Activated CD4-positive, alpha-beta T cell treated with anti-CD3 and anti-CD28 coated beads for 24 hours (primary cell): ENCODE measurements at places on chromosomes 2 and 18.

DNA sequence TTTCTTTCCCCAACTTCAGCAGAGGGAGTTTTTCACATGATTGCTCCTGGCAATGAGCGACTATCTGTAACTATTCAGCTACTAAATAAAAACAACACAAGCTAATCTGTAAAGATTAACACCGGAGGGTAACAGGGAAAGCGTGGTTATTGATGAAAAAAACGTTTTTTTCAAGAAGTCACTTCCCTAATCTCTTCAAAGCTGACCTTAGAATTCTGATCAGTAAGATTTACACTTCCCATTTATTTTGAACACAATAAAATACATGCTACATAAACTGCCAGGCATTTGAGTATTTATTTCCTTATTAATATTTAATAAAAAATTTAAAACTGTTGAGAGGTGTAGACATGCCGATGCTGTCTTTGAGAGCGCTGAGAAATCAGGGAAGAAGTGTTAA is 207.4 kb upstream of the HDAC4 start:
- DNase-seq = no peak

- no peak for DNase-seq
Measured at GRCh38 chr18:64099244-64099643, 49.6 kb downstream of the LINC00305 start.

GRCh38 chr18:50582500-50582899 is 22.6 kb downstream of the MAPK4 start:
- DNase-seq = no peak

- no peak for DNase-seq
Measured at GRCh38 chr2:112183327-112184025, 45.3 kb downstream of the FBLN7 start.

DNA sequence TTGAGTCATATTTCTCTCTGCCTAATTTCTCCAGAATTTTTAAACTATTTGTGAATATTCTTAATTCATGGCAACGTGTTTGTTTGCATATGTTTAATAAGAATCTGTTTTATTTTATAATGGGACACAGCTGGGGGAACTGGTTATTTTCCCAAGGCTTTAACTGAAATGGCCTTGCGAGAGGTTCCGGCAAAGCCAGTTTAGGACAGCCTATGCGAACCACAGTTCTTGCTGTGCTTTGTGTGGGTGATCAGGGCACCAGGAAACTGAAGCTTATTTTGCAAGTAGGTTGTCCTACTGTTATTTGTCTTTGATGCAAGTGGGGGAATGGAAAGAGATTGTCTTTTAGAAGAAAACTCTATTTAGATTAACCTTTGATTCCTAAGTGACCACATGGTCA is 6.5 kb downstream of the ANKMY1 start:
- no peak for DNase-seq

DNA sequence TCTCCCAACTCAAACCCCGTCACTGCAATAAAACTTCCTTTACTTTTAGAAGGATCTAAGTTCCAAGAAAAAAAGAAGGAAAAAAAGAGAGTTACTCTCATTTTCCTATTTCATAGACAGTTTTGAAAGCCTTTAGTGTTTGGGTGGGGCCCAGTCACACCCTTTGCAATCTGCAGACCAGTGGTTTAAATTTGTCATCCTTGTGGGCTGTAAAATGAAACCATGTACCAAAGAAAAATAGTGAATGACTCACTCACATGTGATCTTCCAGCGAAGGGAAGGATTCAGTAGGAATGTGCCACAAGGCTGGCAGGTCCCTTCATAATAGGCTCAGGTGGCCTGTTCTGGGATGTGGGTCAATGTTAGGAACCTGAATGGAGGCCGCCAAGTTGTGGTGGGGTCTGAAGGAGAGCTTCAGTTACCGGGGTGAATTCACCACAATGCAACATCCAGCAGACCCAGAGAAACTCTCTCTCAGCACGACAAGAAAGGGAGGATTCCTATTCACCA is 28.3 kb downstream of the ANXA4 start:
- no peak for DNase-seq

GRCh38 chr2:173658946-173659371 is 304.3 kb downstream of the CDCA7 start:
- no peak for DNase-seq

- DNase-seq = no peak
Measured at GRCh38 chr2:100720445-100720844, 99.5 kb upstream of the NPAS2 start.

DNA sequence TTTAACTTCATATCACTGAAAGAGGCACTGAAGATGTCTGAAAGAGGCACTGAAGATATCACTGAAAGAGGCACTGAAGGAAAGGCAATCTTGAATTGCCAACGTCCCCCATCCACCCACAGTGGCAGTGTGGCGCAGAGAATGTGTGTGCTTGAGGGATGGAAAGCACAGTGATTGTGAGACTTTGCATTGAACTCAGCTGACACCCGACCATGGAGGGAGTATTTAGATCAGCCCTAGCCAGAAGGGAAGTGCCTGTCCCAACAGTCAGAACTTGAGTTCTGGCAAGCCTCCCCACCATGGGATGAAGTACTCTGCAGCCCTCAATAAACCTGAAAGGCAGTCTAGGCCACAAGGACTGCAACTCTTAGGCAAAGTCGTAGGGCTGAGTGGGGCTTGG is 33.8 kb downstream of the MAP4K3 start:
- DNase-seq = no peak

DNA sequence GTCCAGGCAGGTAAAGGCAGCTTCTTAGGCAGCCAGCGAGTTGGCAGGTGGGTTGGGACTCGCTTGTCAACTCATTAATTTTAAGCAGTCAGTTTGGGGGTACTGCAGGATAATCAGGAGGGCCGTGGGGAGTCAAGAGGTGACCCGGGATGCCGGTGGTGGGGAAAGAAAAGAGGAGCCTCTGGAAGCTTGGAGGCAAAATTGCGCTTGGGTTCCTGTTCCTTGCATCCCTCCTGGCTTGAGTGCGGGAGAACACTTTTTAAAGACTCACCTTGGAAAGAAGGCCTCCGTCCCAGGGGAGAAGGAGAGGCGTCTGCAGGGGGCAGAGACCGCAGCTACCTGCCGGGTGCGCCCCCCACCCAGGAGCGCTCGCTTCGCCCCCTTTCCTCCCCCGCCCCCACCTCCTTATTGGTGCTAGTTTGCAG is at the start of gene KCNJ3:
Gene KCNJ3 (plus strand): TSS at position 400 of the 425 bp plus-strand sequence. CDS start 81 bp downstream, outside the sequence.
- no peak for DNase-seq

DNA sequence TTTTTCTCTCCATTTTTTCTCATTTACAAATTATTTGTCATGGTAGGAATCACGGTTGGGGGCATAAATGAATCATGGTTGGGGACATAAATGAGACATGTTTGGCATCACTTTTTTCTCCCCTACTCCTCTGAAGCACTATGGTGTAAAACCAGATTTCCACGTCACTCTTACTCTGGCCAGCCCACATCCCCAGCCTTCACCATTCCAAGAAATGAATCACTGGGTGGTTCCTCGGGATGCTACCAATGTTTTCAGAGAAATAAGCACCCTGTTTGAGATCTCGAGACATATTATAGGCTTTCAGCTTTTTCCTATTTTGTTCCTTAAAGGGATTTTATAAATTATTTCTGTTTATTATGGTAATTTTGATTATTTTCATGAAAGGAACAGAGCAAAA is 155.0 kb upstream of the SLC8A1 start:
- DNase-seq = no peak

GRCh38 chr18:59996370-59996966 is 96.7 kb downstream of the PMAIP1 start:
- DNase-seq = no peak

DNA sequence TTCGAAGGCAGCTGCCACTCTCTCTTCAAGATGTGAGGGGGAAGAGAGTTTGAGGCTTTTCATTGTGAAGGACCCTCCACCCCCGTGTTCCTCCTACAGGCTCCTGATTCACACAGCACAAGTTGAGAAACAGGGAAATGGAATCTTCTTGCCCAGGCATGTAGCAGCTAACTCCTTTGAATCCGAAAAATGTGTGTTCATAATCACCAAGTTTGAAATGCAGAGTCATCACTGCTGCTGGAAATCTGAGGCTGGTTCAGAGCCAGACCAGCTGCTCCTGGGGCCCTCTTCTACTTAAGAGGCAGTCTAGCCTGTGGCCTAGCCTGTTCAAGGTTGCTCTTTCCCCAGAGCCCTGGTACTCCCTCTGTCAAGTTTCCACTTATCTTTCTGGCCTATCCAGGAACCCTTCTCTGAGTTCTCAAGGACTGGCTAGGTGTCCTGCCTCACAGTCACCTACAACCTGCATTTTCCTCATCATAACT is 166.4 kb downstream of the TMEM247 start:
- no peak for DNase-seq

GRCh38 chr18:60892441-60892840 is 440.8 kb upstream of the CDH20 start:
- DNase-seq = no peak

DNA sequence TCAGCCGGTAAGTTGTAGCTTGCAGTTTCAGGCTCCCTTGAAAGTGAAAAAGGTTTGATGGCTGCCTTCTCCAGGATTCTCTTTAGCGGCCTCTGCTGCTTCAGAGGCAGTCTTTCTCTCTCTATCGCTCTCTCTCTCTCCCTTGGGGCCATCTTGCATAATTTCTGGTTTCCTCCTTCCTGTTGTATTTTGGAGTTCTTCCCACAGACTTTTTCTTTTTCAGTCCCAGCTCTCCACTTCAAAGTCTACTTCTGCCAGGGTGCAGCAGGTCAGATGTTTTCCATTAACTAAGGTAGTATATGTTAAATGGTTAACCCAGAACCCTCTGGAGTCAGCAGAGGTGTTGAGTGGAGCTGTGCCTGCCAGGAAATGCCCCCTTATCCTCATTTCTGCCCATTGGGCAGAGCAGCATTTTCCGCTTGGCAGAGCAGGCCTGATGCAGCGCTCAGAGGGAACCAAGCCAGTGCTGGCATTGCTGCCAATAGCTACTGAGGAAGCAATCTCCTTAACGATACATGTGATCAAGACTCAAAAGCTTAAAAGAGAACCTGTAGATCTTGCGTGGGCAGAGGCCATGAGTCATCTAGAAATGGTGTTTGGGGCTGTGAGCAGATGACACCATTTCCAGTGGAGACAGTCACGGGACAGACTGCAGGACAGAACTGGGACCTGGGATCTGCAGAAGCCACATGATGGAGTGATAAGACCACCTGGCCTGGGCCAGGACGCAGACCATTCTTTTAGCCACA is 20.8 kb downstream of the DBI start:
- DNase-seq = peak; percentile 10

- DNase-seq = no peak
Measured at GRCh38 chr2:64698177-64698643, 44.5 kb upstream of the SERTAD2 start.

GRCh38 chr18:74229005-74229404 is 62.8 kb downstream of the CYB5A start:
- no peak for DNase-seq

DNA sequence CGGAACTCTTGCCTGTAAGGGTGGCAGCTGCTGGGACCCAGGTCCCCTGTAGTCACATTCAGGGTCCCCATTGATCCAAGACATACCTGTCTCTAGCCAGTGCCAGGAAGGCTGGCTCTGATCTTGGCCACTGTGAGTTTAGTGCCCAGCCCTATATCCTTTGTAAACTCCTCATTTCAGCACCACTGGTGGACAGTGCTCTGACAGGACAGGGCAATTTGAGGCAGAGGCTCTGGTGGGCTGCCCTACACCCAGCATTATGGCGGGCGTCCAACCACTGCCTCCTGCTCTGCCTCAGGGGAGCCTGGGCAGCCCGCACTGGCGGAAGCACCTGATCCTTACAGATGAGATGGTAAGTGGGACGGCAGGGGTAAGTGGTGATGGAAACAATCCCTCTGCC is 55.2 kb upstream of the MGAT4A start:
- no peak for DNase-seq

GRCh38 chr2:59425247-59425646 is 1128.2 kb downstream of the BCL11A start:
- no peak for DNase-seq

DNA sequence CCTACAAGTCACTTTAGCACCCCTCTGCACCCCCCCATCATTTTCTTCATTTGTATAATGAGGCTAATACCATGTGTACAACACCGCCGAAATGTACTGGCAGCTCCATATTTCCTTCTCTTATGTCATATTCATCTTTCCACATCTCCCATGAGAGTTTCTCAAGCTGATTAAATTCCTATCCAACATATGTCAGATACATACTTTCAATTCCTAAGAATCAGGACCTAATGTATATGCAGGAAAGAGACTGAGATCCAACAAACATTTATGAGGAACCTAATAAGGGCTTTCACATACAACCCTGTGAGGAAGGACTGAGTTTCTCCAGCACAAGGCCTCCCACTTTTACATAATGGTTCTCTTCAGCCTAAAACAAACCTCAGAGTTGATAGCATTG is 41.9 kb downstream of the PRKD3 start:
- no peak for DNase-seq

DNA sequence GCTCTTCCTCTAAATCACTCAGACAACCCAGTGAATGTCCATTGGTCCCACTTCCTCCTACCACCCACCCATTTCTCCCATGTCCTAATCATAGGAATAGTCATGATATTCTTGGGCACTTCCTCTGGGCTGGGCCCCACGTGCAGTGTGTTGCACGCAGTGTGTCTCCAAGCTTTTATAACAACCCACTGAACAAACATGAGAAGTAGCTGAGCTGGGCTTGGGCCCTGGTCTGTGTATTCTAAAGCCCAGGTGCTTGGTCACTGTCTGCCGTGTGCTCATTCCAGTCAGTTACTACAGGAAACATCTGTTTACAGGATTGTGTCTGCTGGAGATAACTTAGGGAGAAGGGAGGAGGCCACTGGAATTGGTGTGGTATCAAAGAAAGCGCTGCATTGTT is 64.2 kb upstream of the THOC1 start:
- no peak for DNase-seq

DNA sequence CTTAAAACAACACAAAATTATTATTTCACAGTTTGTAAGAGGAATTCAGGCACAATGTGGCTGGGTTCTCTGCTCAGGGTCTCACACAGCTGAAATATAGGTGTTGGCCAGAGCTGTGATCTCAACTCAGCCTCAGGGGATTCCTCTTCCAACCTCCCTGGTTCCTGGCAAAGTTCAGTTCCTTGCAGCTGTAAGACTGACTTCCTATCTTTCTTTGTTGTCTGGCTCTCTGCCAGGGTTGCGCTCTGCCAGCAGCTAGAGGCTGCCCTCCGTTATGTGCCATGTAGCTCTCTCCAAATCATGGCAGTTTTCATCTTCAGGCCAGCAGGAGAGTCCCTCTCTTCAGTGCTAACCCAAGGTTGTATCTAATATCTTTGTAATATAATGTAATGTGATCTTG is 272.5 kb upstream of the KCNJ3 start:
- DNase-seq = no peak
